ENCODE measurements at places on chromosomes 4 and X.

DNA sequence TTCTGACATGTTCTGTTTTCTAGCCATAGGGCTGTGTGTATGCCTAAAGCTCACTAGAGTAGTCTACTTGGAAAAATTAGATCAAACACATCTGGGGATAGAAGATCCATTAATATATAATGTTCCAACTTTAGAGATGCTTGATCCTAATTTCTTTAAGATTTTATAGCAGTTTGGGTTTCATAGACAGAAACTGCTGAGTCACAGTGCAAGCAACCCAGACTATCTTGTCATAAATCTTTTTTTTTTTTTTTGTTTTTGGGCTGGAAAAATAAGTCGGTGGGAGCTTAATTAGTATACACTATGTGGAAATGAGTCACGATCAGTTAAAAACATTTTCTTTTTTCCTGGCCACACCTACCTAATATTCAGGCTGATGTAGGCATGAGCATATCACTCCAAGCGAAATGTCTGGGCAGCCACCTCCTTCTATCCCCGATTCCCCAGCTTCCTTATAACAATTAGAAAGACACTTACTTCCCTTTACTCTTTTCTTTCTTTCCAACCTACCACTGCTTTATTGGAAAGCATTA lies 58.2 kb upstream of the CASK start:
- DNase-seq = no peak

GRCh38 chr4:82201805-82202641 lies 171.8 kb downstream of the HNRNPD start:
- DNase-seq = no peak

- no peak for DNase-seq
Observed at GRCh38 chrX:4253092-4253491, 539.6 kb upstream of the PRKX start.

DNA sequence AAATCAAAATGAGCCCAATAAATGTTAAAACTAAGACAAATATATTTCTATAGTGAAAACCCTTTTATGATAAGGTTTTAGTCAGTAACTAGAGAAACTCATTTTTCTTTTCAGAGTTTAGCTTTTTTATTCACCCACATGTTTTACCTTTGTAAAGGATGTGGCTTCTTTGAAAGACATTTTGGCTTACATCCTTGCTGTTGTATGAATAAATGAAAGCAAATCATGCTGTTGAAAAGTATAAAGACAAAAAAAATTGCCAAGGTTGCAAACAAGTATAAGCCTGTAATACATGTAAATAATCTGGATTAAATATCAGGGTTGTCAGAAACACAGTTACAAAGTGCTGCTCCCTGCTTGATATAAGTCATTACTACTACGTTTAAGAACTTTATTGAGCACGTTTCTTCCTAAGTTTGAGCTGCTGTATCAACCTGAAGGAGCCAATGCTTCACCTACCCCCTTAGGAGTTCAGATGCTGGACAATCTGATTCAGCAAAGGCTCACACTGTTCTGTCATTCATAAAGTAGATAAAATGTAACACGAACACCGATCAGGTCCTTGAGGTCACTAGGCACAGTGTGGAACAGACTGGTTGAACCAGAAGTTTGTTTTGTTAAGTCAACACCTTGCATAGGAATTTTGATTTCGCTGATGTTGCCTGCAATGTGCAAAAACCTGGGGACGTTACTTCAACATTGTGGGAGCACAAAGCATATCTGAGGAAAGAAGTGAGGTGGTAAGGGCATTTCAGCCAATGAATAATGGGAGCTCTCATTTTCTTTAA lies 321.2 kb upstream of the BMP3 start:
- DNase-seq = no peak

GRCh38 chrX:20420058-20420457 lies 153.3 kb upstream of the RPS6KA3 start:
- DNase-seq = no peak

DNA sequence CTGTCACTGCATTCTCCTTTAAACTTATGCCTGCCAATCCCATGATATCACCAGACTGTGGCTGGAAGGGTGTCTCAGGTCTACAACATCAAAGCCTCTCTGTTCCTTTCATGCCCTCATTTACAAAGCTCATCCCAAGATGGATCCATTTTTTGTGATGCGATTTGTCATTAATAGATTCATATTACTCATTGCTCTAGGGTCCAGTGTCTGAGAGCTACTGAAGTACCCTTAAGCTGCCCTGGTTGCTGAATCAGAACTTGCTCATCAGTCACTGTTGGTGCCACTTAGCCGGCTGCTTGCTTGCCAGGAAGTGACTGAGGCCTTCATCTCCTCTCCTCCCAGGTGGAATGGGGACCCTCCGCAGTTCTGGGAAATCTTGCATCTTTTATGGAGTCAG lies 395.5 kb upstream of the BOD1L1 start:
- DNase-seq = no peak

DNA sequence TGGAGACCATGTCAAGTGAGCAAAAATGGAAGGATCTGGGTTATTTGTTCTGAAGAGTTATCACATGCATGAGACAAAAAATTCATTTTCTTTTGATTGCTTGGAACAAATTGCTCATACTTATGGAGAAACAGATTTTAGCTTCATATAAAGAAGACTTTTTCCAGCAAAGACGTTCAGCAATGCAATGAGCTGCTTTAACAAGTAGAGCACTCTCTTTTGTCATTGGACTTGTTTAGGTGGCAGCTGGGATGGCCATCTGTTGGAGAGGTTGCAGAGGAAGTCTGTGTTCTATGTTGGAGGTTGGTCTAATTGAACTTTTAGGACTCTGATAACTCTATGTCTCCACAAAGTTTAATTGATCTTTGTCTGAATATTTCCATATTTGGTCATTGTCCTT lies 19.9 kb upstream of the CEP135 start:
- DNase-seq = no peak

GRCh38 chr4:92305148-92305877 lies 1.5 kb downstream of the GRID2 start:
- DNase-seq = no peak

DNA sequence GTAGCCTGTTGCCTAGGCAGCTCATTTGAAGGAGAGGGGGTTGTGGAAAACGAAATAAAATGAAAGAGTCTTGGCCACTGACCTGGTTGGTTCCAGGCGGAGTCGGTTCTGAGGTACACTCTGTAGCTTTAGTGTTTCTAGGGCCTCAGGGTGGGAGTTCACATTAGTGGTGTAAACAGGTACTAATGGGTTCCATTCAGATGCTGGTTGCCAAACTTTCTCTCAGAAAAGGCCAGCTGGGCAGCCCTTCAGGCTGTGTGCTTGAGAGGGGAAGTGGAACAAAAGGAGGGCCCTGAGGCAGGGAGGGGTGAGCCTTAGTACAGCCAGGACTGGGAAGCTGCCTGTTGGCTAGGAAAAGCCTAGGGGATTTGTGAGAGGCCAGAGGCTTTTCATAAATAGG lies 24.8 kb downstream of the NHSL2 start:
- DNase-seq = no peak

- no peak for DNase-seq
Observed at GRCh38 chr4:97774347-97774989, 368.8 kb downstream of the STPG2 start.

DNA sequence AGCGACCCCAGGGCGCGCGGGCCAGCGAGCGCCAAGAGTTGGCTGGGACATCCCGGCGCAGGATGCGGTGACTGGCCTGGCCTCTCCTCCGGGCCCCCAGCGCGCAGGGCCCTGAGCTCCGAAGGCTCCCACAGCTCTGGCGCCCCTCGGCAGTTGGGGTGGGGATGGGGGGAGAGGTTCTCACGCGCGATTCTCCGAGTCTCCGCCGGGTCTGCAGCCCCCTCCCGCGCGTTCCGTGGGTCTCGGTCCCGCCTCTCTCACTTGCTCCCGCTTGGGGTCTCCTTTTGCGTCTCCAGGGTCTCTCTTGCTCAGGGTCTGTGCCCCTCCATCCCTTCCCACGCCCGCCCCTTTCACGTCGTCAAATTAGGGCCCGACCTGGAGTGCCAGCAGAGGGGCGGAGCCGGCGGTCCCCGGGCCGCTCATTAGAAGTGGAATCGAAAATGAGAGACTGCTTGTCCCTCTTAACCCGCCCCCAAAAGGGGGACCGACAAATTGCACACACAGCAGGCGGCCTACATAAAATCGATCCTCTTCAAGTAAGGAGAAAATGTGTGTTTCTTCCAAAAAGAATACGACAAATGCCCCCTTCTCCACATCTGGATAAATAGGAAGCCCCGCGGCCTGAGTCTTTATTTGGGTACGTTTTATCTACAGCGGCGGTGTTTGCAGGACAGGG lies 877 bp upstream of the NKX1-1 start:
- no peak for DNase-seq

GRCh38 chrX:17046478-17047097 lies 100.1 kb downstream of the REPS2 start:
- peak; percentile 2 for DNase-seq

DNA sequence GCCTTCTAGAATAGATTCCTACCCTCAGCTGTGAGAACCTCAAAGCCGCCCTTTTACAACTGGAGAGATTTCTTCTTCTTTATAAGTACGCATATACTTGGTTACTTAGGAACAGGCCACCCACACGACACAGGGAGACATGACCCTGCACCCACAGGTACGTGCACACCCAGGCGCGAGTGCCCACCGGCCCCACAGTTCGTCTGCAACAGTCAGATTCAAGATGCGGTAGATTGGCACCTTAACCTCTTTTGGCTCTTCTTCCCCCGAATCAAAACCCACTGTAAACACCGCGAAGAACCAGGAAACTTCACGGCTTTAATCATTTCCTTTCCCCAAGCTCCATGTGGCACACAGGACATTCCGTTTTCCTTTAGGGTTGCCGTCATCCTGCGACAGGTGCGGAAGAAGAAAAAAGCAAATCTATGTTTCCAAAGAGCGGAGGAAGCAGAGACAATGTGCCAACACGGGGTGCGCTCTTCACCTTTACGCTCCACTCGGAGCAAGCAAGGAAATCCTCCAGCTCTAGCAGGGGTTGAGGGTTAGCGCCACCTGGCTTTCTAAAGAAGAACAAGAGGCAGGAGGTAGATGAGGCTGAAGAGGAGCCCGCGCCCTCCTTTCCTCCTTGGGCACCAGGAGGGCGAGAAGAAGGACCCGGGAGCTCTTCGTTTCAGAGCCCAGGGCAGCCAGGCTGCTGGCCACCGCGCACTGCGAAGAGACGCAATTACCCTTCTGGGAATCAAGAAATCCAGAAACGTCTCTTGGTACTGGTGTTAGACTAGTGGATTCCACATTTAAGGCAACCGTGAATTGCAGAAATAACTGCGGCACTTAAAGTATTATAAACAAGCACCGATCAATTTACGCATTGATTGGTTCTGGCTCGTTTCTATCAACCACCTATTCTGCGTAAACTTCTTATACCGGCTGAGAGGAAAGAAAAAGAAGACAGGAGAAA lies 35.7 kb downstream of the HAND2 start:
- peak; percentile 18 for DNase-seq

- no peak for DNase-seq
Observed at GRCh38 chrX:97895751-97896150, 1012.0 kb downstream of the RPA4 start.

DNA sequence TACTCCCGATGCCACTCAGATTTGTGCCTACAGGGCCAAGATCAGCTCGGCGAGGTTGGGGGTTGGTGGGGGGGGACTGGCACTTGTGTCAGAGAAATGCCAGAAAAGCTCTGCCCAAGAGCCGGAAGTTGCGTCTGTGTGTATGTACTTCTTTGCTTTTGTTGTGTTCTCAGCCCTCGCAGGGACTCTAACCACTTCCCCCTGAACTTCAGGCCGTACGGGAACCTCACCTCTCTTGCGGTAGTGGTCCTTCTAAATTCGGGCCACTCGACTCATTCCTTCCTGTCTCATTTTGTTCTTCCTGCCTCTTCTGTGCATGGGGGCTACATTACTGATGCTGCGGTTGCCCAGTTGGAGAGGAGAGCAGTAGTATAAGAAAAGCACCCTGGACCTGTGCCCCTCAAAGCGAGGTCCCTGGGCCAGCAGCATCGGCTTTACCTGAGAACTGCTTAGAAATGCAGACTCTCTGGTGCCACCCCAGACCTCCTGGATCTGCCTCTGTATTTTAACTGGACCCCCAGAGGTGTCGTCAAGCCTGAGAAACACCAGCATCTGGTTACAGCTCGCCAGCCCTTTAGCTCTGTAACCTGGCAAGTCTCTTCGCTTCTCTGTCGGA lies 146.3 kb upstream of the RPS6KA3 start:
- no peak for DNase-seq

DNA sequence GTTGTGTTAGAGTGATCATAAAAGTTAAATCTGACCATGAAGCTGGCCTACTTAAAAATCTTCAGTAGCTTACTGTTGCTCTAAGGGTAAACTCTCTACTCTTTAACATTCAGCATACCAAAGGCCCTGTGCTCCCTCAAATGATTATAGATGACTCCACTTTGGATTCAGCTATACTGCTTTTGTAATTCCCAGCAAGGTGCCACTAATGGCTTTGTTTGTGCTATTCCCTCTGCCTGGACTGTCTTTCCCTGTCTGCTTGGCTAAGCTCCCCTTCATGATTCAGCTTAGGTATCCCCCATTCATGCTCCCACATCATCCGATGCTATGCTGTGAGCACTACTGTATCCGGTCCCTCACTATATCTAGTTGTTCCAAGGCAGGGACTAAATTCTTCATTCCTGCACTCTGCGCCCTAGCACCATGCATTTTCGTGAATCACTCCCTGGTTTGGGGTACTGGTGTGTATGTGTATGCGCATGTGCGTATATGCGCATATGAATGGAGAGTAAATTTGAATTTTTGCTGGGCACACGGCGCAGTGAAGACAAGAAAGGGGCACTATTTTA lies 453 bp upstream of the PBDC1 start:
- DNase-seq = no peak

- no peak for DNase-seq
Observed at GRCh38 chr4:60757986-60758680, 442.0 kb upstream of the ADGRL3 start.

- no peak for DNase-seq
Observed at GRCh38 chr4:138891631-138892031, 124.0 kb upstream of the NOCT start.

- DNase-seq = no peak
Observed at GRCh38 chrX:1591863-1592469, 562 bp downstream of the AKAP17A start.

DNA sequence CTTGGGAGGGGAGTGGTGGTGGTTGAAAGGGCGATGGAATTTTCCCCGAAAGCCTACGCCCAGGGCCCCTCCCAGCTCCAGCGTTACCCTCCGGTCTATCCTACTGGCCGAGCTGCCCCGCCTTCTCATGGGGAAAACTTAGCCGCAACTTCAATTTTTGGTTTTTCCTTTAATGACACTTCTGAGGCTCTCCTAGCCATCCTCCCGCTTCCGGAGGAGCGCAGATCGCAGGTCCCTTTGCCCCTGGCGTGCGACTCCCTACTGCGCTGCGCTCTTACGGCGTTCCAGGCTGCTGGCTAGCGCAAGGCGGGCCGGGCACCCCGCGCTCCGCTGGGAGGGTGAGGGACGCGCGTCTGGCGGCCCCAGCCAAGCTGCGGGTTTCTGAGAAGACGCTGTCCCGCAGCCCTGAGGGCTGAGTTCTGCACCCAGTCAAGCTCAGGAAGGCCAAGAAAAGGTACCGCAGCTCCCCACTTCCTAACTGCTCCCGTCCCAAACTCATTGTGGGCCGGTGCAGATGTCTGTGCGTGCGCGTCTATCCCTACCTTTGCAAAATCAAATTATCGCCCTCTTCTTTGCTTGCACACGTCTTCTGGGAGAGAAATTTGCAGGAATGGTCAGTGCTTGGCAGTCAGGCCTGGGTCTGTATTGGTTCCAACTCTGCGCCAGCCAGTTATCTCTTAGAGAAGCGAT lies 533 bp downstream of the IL15 start:
- DNase-seq = no peak

GRCh38 chr4:78014889-78015886 lies 41.9 kb upstream of the FRAS1 start:
- no peak for DNase-seq

GRCh38 chr4:1610791-1611500 lies 73.2 kb downstream of the FAM53A start:
- no peak for DNase-seq
